Naive thymus-derived CD4-positive, alpha-beta T cell (primary cell): ENCODE measurements at places on chromosomes 1 and 21. TPM values are rescaled to one million over a fixed set of nuclear protein-coding genes. Genes with fewer than 3 reads are reported as not detected.

The FCN3 gene
- not detected for polyA plus RNA-seq

The IFNLR1 gene
- polyA plus RNA-seq: 0.08 TPM

The ZFP69B gene
- 3.0 TPM for polyA plus RNA-seq

The NES gene
- polyA plus RNA-seq: not detected

The CHI3L2 gene
- 136 TPM for polyA plus RNA-seq

The LRRC40 gene
- 6.1 TPM for polyA plus RNA-seq

The FAM167B gene
- polyA plus RNA-seq: not detected

The PPCS gene
- polyA plus RNA-seq: 115 TPM

The NVL gene
- 16.1 TPM for polyA plus RNA-seq

DNA sequence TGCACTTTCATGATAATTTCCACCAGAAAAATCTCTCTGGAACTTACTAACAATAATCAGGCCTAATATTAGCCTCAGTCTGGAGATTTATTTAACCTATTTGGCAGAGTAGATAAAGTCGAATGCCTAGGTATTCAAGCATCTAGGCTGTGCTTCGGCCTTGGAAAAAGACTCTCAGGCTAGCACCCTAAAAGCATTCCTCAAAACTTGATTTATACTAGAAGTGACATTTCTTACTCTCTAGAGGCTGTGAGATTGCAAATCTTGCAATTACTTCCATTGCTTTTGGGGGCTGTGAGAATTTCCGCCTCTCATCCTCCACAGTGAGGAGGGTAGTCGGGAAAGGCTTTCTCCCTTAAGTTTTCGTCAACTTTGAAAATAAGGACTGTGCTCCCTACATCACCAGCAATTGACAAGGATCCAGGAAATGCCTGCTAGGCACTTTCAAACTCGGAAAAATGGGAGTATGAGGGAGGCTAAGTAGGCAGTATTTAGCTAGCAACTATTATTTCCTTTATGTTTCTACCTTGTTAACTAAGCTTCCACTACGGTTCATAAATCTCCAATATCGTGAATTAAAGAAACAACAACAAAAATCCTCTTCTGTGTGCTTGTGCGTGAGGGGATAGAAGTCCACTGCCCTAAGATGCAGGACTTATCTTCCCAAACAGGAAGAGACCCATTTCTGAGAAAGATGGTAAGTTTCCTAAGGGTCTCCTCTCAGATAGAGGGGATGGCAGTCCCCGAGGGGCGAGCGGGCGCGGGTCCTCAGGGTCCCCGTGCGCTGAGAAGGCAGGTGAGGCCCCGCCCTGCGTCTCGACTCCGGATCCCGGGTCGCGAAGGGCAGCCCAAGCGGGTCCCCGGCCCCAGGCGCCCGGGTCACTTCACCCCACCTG lies 1.1 kb upstream of the LMO4 start:
- no peak for DNase-seq

DNA sequence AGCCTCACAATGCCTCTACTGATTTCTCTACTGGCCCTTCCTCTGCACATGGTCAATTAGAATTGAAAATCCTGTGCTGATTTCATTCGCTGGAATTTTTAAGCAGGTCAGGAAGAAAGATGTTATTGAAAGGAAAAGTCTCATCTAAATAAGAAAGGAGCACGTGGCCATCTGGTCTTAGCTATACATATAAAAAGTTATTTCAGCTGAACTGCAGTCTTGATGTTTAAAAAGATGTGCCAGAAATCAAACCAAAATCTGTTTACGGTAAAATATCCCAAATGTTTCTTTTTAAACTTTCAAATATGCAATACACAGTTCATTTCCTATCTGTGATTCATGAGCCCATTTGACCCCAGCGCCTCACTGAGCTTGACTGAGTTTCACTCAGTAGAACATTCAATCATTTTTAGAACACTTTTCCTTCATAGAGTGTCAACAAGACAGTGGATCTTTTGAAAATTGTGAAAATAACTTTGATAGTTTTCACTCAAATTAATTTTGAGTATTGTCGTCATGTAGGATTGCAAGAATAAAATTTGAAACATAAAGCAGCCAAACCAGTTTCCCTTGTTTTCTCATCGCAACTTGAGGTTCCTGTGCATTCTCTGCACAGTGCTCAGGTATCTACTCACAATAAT lies 293.6 kb downstream of the PTPRC start:
- DNase-seq: no peak

DNA sequence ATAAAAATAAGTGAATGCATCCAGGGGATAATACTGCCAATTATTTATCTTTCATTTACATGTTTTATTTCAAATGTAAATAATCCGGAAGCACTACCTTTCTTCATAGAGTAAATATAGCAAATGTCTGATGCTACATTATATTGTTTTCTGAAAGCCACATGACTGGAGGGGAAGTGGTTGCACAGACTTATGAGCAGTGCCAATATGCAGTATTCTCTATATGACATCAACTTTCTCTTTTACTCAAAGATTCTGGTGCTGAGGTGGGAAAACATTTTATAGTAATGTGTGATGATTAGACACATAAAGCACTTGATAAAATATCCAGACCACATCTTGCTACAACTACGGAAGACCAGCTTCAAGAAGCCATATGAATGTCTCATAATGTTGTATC lies 314.7 kb downstream of the NEGR1 start:
- DNase-seq: no peak

DNA sequence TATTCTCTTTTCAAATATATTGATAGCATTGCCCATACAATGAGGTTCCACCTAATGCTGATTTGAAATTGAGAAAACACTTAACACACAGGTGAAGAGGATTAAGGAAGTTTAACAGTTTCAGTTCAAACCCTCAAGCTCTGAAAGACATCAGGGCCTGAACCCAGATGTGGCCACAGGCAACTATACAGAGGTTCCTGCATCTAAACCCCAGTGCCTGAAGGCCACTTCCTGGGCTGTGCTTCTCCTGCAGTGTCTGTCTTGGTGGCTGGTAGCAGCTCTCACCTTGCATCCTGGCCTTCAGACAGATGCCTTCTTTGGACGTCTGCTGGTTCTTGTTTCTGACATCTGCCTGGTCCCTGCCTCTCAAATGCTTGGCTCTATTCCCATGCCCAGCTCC lies 25.1 kb upstream of the NGF start:
- no peak for DNase-seq

GRCh38 chr1:205484985-205485967 lies 19.2 kb upstream of the CDK18 start:
- peak; percentile 68 for DNase-seq

DNA sequence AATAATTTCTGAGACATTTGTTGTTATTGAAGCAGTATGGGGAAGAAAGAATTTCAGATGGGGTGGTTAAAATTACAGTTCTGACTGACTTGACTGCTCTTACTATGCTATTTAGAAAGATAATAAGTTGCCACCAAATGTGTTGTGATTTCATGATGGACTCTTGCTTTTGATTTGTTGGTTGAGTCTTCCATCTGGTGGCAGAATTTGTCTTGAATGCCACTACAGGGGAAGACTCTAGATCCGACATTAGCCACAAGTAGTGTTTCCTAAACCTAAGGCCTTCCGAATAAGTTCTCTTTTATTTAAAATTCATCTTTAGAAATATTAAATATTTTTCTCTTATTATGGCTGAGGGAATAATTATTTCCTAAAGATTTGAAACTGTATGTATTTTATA lies 190.9 kb upstream of the ADGRL4 start:
- no peak for DNase-seq

GRCh38 chr1:227486559-227486958 lies 76.8 kb upstream of the ZNF678 start:
- no peak for DNase-seq

DNA sequence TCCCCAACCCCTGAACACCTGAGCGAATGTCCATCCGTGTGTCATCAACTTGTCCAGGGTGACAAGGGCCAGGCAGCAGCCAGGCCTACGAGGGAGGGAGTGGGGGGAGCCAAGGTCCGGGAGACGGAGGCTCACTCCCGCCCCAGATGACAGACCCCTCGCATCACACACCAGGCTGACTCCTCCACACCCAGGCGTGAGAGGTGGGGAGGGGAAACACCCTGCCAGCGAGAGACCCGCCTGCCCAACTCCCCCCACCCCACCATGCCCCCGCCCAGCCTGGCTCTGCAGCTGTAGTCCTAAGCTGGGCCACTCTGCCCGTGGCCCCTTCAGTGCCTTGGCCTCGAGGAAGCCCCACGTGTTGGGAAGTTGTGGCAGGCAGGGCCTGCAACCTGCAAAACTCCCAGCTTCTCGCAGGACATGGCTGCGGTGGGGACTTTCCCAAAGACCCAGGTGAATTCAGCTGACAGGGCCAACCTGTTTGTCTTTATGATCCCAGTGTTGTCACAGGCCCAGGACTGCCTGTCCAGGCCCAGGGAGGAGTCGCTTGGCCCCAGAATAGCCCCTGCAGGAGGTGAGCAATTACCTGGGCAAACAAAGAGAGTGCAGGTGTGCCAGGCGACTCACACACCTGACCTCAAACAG lies 62.9 kb downstream of the RIPK4 start:
- DNase-seq: no peak

GRCh38 chr1:29248409-29248808 lies 12.1 kb downstream of the PTPRU start:
- no peak for DNase-seq

GRCh38 chr1:51955797-51956527 lies 34.5 kb downstream of the RAB3B start:
- DNase-seq: no peak

- DNase-seq: no peak
Measured at GRCh38 chr21:17793246-17794123, 25.7 kb downstream of the C21orf91 start.

GRCh38 chr1:93839753-93840152 lies 39.3 kb downstream of the DNTTIP2 start:
- DNase-seq: no peak

DNA sequence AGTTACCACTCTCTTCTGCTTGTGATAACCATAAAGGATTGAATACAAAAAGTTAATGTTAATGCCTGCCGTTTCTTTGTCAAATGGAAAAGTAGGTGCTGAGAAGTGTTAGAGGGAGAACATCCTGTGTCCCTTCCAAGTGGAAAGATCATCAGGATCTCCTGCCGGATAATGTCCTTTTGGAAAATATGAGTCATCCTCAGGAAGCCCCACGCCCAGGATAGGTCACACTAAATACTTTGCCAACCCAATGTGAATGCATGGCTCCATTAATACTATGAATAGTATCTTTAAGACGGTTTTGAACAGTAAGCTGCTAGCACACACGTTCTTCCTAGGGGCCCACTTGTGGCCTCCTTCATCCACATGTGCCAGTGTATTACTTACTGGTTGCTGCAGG lies 279.5 kb downstream of the ZNF326 start:
- no peak for DNase-seq

GRCh38 chr1:34164771-34165391 lies at the start of gene CSMD2:
CSMD2 (minus strand) TSS chr1:34165230; CDS start chr1:34165097, 133 bp downstream.
- no peak for DNase-seq

DNA sequence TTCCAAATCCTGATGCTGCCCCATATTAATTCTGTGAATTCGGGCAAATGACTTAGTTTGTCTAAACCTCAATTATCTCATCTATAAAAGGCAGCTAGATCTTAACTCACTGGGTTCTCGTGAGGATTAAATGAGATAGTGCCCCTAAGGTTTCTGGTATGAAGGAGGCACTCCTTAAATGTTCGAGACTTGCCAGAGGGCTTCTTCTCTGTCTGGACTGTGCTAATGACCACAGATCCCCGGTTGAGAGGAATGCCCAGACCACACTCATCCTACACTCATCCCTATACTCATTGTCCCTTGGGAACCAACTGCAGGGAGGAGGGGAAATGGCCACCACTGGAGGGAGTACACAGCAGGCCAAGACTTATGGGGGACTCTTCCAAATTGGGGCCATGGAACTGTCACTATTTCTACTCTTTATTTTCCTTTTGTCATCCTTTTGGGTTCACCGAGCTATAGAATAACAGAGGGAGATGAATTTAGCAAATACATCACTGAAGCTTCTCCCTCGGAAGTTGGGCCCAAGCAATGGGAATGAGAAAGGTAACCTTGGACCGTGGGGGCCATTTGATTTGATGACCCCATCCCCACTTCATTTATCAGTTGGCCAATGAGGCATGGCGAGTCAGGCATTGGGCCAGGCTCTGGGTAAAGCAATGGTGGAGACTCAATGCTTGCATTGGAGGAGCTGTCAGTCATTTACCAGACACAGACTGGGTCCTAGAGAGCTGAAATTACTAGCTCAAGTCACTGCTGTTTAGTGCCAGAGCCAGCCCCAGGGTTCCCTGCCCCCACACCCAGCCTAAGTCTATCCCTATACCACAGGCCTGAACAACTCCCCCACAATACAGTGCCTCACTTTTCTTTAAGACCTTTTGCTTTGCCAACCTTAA lies 5.1 kb downstream of the ATF3 start:
- no peak for DNase-seq

GRCh38 chr1:118627435-118627834 lies 360.7 kb downstream of the TBX15 start:
- DNase-seq: no peak

- DNase-seq: no peak
Measured at GRCh38 chr1:99595441-99595840, 50.5 kb upstream of the PALMD start.

- no peak for DNase-seq
Measured at GRCh38 chr1:59707178-59707791, 107.5 kb upstream of the HOOK1 start.

GRCh38 chr1:53375440-53375839 lies 47.6 kb upstream of the LRP8 start:
- DNase-seq: no peak

- DNase-seq: no peak
Measured at GRCh38 chr1:208509072-208509471, 264.9 kb upstream of the PLXNA2 start.

DNA sequence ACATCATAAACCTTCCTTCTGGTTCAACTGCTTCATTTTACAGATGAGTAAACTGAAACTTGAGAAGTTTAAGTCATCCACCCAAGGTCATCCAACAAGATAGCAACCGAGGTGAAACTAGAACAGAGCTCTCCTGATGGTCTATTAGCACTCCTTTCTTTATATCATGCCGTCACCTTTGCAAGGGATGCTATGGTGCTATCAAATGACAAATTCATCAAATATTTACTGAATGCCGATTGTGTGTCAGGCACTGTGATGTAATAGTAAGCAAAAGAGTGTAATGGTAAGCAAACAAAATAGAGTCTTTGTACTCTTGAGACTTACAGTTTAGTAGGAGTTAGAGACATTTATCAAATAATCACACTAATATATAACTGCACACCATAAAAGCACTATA lies 14.0 kb upstream of the SGIP1 start:
- no peak for DNase-seq

DNA sequence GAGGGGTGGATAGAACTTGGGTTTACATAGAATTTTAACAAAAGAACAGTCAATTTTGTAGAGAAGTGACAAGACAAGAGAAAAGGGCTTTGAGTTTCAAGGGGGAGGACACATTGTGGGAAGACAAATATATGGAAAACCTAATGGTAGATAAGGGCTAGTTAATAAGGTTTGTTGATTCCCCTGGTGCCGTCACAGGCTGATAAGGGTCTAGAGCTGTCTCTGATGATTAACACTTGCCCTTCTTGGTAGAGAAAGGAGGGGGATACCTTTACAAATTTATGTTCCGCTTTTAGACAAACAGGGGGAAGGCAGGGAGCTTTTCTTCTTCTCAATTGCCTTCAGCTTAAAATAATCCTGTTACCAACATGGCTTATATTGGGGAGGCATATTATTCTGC lies 124.3 kb downstream of the ETS2 start:
- DNase-seq: no peak

- DNase-seq: no peak
Measured at GRCh38 chr1:16924919-16925477, 3.3 kb downstream of the CROCC start.
